ENCODE measurements at places on chromosomes 13 and 19.

- DNase-seq: no peak
Measured at GRCh38 chr13:110319397-110319773, 12.3 kb downstream of the COL4A2 start.

DNA sequence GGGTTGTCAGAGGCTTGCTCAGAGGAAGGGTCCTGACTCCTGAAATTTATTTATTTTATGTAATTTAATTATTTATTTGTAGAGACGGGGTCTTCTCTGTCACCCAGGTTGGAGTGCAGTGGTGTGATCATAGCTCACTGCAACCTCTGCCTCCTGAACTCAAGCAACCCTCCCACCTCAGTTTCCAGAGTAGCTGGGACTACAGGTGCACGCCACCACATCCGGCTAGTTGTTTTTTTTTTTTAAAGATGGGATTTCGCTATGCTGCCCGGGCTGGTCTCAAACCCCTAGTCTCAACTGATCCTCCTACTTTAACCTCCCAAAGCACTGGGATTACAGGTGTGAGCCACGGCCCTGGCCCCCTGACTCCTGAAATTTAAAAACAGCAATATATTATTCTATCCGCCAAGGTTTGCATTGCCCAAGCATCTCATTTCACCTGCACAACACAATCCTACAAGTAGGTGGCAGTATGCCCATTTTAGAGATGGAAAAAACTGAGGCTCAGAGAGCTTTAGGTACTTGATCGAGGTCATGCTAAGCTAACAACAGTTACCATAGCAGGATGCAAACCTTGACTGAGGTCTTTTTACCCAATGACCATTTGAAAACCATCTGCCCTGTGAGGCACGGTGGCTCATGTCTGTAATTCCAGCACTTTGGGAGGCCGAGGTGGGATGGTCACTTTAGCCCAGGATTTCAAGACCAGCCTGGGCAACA, 18.1 kb downstream of the ARHGEF18 start:
- DNase-seq: no peak

DNA sequence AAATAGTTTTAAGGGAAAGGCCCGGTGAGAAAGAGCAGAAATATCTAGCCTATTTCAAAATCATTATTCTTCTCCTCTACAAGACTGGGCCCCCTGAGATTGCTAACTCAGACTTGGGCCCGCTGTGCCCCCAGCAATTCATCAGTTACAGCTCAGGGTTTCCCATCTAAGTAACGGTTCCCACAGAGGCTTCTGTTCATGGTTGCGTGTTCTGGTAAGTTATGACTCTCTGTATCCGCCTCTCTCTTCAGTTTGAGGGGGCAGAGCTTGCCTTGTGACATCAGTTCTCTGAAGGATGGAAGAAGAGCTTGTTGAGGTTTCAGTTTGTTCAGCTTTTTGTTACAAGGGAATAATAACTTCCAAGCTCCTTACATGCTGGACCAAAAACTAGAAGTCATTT, 11.6 kb downstream of the ZNF57 start:
- DNase-seq: no peak

GRCh38 chr13:49424011-49424560, 19.8 kb downstream of the CAB39L start:
- no peak for DNase-seq

- no peak for DNase-seq
Measured at GRCh38 chr19:43499042-43499441, 5.5 kb downstream of the PHLDB3 start.
